ENCODE measurements at places on chromosomes 5 and 9.

GRCh38 chr5:37889612-37890317 lies 49.9 kb upstream of the GDNF start:
- peak; percentile 64 for DNase-seq

GRCh38 chr5:175629793-175630192 lies 28.1 kb upstream of the HRH2 start:
- no peak for DNase-seq

DNA sequence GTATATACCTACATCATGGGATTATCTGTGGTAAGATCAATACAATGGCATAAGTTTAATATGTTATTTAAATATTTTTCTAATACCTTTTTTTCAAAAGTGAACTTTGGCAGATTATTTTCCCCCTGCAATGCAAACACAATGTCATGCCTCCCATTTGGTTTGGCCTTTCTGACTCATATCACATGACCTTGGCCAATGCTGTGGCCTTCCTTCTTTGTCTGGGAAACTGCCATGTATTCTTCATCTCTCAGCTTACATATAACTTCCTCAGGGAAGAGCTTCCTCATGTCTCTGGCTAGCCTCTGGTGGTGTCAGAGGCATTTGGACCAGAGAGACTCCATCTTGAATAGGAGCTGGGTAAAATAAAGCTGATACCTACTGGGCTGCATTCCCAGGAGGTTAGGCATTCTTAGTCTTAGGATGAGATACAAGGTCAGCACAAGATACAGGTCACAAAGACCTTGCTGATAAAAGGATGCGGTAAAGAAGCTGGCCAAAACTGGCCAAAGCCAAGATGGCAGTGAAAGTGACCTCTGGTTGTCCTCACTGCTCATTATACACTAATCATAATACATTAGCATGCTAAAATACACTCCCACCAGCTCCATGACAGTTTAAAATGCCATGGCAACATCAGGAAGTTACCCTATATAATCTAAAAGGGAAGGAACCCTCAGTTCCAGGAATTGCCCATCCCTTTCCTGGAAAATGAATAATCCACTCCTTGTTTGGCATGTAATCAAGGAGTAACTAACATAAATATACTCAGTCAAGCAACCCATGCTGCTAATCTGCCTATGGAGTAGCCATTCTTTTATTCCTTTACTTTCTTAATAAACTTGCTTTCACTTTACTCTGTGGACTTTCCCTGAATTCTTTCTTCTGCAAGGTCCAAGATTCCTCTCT lies 76.0 kb downstream of the C9orf153 start:
- no peak for DNase-seq

GRCh38 chr9:97659771-97660170 lies 26.1 kb downstream of the NCBP1 start:
- no peak for DNase-seq

DNA sequence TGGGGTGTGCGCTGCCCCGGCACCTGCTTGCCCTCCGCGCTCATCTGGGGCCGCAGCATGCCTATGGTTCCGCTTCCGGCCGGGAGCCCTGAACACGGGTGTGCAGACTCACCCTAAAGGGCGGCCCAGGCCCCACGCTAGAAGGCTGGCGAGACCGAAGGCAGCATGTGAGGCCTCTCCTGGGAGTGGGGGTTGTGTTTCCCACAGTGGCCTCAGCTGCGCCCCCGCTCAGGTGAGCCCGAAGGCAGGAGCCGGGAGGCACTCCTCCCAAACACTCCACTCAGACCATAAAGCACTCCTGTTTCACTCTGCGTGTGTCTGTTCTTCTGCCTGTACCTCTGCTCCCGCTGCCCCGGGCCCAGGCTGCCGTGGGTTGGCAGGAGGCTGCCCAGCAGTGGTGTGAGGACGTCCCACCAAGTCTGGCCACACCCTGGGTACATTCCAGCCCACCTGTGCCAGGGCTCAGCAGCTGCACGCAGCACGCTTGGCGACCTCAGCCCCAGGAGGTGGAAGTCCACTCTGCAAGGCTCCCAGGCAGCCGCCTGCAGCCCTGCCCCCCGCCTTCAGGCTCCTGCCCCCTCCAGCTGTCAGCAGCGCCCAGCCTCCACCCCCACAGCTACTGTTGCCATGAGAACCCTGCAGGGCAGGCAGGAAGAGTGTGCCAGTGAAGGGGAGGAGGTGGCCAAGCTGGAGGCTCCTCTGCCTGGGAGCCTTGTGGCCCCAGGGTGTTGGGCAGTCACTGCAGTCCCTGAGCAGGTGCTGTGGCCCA lies 1.2 kb upstream of the AJM1 start:
- peak; percentile 74 for DNase-seq

- no peak for DNase-seq
Measured at GRCh38 chr5:172493461-172493860, 39.1 kb upstream of the SH3PXD2B start.

- DNase-seq, result no peak
Measured at GRCh38 chr9:126563556-126563955, 50.2 kb upstream of the LMX1B start.

DNA sequence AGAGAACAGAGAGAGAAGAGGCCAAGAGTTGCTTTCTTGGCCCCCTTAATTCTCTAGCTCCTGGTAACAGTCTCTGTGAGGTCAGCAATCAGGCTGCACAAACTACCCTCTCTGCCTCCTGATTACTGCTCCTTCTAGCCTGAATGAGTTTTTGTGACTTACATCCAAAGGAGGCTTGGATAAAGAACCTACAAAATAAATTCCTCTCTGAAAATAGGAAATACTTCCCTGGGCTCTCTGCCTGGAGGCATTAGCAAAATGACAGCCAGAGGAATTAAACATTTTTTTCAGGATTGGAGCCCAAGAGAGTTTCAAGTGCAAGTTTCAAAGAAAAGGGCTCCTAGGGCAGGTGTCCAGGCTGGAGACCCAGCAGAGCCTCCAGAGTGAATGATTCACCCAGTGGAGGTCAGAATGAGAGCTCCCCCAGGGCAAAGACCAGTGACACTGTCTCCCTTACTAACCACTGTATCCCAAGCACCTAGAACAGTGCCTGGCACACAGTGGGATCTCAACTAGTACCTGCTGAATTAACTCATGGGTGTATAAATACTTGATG lies 162.5 kb downstream of the SPOCK1 start:
- DNase-seq, result no peak

GRCh38 chr5:81750308-81751008 lies 439 bp downstream of the SSBP2 start:
- DNase-seq, result peak; percentile 62

- no peak for DNase-seq
Measured at GRCh38 chr5:40986666-40987065, 77.4 kb downstream of the C7 start.

GRCh38 chr5:84259283-84260045 lies 125.2 kb downstream of the EDIL3 start:
- no peak for DNase-seq

- no peak for DNase-seq
Measured at GRCh38 chr5:112511920-112512319, 92.8 kb upstream of the EPB41L4A start.

DNA sequence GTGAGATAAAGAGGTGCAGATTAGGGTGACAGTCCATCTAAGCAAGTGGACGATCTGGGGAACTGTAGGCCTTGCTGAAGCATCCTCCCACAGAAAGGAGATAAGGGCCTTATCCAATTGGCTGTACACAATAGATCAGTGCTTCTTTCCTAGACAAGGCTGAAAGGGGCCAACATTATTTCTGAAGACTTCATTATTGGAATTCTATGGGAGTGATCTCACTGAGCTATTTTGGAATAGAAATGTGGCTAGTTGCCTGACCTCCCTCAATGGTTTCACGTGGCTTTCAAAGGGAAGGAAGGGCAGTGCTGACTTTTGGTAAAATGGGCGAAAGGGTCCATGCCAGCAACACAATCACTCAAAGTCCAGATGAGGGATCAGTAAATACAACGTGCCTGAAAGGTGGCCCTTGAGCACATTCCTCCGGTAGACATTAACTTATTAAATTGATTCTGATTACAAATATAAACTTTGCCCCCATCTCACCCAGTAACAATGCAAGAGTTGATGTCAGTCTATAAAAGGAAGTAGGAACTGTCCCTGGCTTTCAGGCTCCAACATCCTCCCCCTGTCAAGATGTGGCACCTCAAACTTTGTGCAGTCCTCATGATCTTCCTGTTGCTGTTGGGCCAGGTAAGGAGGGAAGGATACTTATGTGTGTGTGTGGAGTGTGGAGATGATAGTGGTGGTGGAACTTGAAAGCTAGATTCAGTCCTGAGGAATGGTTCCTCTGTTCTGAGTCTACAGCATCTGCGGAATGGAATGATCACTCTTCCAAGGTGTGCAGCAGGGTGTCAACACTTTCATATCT lies at the start of gene LEAP2:
Gene LEAP2 (plus strand): TSS at position 550 of the 811 bp plus-strand sequence. CDS start 27 bp downstream, at position 577.
- no peak for DNase-seq

DNA sequence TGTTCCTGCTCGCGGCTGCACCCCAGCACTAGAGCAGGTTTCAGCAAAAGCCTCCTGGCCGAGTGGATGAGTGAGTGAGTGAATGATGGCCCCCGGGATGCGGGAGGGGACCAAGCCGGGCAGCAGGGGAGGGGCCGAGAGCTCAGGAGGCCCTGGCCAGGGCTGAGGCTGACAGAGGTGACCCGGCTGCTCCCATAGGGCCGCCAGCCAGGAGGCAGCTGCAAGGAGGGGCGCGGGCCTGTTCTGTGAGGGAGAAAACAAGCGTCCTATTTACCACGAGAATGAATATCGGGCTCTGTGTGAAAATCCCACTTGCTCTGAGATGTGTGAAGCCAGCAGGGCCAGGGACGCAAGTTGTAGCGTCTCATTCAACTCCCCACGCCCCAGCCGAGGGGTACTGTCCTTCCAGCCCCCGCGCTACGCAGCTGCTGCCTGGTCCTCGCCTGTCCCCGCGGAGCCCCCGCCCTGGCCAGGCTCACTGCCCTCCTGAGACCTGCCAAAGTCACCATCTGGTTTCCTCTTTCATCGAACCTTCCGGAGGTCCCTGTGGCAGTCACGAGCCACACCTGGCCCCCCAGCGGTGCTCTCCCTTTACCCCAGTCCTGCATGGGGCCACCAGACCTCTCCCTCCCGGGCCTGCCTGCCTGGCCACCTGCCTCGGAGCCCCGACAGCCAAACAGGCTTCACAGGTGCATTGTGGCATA lies 38.8 kb downstream of the RASGEF1C start:
- no peak for DNase-seq

GRCh38 chr5:163079618-163080017 lies 357.8 kb upstream of the CCNG1 start:
- no peak for DNase-seq

DNA sequence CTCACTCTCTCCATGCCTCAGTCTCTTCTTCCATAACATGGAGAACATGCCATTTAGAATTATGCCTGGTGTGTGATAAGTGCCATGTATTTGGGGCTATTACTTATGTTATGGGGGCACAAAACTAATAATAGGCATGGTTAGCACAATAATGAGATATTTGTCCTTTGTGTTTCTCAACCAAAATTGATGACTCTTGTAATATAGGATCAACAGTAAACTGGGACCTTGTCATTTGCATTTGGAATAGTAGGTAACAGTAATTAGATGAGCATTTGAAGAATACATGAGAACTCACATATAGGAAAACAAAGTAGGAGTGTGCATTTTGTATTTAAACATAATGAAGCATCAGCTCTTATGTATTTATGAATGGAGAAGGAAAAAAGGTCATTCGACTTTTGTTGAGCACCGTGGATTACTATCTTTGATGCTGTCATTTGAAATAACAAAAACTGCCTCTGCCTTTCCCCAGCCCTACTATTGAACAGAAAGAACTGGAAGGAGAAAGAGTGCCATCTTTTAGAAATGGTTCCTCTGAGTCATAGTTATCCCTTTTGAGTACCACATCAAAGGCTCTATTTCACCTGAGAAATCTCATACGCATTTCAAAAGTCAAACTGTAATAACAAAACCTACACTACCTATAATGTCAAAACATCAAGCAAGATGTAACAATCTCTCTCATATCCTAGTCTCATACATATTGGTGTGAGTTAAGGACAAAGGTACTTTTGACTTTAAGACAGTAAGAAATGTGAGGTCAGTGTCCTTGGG lies 655.2 kb downstream of the PDE4D start:
- no peak for DNase-seq

DNA sequence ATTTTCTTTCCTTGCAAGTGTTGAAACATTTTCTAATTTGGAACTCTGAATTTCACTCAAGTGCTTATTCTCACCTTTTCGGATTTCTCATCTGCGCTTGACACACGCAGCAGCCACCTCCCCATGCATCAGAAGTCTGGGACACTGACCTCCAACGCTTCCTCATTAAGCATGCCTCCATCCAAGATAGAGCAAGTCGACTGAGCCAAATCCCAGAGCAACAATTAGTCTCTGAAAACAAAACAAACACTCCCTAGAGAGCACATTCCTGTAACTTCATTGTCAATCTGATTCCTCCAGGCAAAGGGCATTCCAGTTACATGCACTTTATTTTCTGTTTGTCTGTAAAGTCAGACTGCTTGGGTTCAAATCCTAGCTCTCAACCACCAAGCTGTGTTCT lies 5.7 kb downstream of the CD180 start:
- no peak for DNase-seq

GRCh38 chr9:134992755-134993124 lies 75.0 kb upstream of the FCN1 start:
- DNase-seq, result no peak

- no peak for DNase-seq
Measured at GRCh38 chr5:60232036-60232795, 338.7 kb upstream of the PDE4D start.

GRCh38 chr5:171413153-171413910 lies 6.1 kb upstream of the FGF18 start:
- no peak for DNase-seq

DNA sequence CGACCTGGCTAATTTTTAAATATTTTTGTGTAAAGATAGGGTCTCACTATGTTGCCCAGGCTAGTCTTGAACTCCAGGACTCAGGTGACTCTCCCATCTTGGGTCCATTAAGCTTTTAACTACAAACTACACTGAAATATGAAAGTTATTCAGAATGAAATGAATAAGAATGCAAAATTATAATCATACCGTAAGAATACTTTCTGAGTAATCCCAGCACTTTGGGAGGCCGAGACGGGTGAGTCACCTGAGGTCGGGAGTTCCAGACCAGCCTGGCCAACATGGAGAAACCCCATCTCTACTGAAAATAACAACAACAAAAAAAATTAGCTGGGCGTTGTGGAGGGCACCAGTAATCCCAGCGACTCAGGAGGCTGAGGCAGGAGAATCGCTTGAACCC lies 1.1 kb upstream of the ORM1 start:
- no peak for DNase-seq

DNA sequence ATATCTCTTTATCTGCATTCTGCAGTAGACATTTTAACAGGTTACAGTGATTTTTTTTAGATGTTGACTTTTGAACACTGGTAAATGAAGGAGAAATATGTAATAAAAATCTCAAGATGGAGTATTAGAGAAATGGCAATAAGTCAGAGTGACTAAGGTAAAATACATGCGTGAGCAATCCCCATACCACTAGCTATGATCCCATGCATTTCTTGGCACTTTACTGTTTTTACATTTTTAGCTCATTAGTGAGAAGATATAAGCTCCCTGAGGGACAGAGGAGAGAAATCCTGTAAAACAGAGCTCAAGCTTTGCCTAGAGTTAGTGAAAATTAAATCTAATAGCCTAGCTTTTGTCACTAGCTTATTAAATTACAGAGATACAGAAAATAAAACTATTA lies 181.9 kb upstream of the TRPM3 start:
- no peak for DNase-seq
